Stimulated activated CD4-positive, alpha-beta T cell treated with anti-CD3 and anti-CD28 coated beads, Interleukin-12 subunit alpha, Interleukin-12 subunit beta, amount 100 ng/mL, for 24 hours (primary cell): ENCODE measurements at places on chromosomes 2 and 18.

DNA sequence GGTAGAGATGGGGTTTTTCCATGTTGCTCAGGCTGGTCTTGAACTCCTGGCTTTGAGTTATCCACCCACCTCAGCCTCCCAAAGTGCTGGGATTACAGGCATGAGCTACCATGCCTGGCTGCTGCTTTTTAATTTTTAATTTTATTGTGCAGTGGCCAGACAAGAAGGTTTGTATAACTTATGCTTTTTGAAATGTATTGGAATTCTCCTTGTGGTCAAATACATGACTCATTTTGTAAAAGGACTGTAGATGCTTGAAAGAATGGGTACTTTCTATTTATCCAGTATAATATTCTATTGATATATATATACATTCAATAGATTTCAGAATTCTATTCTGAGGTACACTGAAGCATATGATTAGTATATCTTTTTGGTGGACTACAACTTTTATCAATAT is 82.6 kb upstream of the ST3GAL5 start:
- no peak for DNase-seq

- DNase-seq = no peak
Observed at GRCh38 chr18:79450289-79451080, 54.8 kb downstream of the NFATC1 start.

DNA sequence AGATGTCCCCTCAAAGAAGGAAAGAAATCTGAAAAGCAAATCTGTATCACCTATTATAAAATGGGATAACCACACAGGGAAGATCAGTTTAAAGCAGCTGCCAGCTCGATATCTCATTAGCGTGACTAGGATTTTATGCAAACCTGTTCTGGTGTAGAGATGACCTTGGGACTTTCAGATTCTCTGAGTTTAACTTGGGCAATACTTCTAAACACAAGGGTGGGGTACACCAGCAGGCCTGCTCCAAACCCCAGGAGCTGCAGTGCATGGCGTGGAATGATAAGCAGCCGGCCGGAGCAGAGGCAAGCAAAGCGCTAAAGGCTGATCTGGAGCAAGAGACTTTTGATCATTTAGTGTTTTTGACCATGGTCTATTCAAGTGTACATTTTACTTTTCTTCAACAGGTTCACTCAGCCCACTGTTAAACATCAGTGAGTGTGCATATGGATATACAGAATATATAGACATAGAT is 4.7 kb downstream of the SERTAD2 start:
- no peak for DNase-seq

DNA sequence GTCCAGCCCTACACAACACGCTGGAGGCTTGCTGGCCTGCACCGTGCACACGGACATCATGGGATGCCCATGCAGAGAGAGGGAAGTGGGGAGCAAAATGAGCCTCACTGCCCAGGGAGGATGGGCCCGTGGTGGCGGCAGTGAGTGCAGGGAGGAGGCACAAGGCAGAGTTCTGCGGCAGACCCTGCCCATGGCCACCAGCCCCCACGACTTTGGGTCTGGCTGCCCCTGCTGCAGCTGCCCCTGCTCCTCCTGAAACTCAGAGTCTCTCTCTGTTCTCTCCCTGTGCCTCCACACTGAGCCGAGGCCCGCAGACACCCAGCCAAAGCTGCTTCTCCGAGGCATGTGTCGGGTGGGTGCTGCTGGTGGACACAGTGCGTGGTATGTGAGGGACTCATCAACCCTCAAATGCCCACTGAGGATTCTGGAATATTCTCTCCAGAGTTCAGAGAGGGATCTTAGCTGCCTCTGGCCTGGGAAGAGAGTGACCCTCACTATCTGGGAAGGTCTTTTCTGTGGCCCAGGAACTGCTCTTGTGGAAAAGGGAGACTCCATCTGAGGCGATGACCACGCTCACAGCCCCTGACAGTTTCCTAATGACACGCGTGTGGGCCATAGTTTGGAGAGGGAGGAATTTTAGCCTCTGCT is 45.1 kb upstream of the HPCAL1 start:
- DNase-seq = no peak

DNA sequence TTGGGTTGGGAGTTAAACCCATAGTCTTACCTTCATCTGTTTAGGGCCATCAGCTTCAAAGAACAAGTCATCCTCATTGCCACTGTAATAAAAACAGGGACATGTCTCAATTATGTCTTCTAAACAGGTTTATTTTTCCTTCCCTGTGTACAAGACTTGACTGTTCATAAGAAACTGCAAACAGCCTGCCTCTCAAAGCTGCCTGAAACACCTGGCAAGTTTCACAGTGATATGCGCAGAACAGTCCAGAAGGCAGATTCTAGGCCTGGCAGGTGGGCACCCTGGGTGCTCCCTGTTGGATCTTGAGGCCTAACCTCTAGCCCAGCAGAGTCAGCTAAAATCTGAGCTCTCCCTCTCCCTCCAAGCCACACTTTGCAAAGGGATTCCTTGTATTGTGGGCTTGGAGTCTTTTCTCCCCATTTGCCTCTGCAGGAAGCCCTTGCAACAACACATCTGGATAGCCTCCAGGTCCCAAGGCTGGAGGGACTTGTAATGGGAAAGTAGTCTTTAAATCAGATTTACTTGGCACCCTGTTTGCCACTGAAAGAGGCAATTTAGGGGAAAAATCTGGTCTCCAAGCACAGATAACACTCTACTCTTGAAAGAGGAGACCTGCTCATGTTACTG is 930 bp downstream of the IL1B start:
- DNase-seq = no peak

GRCh38 chr2:118954297-118955060 is 12.5 kb downstream of the MARCO start:
- no peak for DNase-seq

GRCh38 chr2:11680901-11681721 is 11.1 kb upstream of the NTSR2 start:
- DNase-seq = no peak

DNA sequence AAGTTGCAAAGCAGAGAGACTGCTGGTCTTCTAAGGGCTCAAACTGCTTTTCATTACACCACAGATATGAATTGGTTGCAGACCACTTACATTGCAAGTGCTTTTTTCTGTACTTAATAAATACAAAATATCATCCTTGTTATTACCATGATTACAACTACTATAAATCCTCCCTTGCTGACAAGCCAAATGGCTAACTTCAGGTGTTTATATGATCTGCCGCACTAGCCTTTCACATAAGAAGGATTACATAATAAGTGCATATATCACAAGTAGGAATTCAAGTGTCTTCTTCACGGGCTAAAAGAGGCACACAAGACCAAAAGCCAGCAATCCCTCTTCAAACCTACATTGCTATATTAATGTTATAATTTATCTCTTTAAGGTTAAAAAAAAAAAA is 373.0 kb downstream of the ZEB2 start:
- no peak for DNase-seq

DNA sequence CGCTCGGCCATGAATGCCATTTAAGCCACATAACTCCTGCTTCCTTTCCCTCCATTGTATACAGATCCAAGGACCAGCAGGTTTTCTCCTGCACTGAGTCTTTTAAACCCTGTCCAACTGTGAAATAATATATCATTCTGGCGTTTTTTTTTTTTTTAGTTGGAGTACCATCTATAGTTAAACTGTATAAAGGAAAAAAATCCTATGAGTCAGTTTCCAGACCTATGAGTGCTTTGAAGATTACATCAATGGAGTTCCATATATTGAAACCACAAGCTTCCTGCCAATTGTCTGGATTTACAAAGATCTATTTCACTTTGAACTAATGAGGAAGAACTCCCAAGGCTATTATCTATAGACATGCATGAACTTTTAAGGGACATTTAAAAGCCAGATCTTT is 2.4 kb upstream of the MALT1 start:
- no peak for DNase-seq

DNA sequence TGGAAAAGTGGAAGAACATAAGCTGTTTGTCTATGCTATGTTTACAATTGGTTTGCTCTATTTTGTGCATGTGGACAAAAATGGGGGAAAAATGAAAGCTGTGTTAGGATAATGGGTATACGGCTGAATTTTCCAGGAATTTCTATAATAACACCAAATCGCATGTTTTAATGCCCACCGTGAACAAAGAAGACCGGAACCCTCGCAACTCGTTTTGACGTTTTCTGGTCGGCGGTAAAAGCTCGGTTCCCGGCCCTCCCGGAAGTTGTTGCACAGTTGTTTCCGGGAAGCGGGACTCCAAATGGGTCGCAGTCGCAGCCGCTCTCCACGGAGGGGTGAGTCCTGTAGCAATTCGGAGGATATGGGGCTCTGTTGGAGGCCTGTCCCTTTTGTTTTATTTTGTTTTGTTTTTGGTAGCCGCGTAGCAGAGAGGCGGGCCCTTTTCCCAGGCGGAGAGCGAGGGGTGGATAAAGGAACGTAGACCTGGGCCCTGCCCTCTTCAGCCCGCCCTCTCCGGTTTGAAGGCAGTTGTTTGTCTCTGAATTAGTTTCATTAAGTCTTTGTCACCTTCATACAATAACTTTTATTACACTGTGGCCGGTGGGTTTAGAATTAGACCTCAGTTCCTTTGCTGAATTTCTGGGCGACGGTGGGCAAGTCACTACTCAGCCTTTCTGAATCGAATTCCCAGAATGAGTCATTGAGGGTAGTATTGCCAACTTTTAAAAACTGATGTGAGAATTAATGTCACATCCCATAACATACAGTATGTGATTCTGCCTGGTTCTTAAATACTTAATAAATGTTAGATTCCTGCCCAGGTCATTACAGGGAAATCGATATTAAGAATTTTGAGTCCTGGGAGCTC is at the start of gene SNRNP27:
Gene SNRNP27, plus strand, starts transcription at position 273 of the 868 bp plus-strand sequence. Its CDS starts 29 bp downstream, at position 302.
- peak; percentile 74 for DNase-seq

DNA sequence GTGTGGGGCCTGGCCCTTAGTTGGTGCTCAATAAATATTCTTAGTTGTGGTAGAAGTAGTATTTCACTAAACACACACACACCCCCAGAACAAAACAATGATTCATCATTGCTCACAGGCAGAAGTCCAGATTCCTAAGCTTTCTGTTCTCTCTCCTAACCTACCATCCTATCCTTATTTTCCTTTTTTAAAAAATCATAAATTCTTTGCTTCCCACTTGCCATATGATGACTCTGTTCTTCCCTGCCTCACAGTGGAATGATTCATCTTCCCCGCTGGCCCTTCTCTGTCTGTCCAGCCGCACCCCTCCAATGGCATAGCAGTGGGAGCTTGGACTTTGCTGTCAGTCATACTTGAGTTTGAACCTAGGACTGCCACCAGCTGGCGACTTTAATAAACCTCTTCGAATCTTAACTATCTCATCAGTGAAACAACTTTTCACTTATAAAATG is 5.2 kb downstream of the EML6 start:
- no peak for DNase-seq
